ENCODE measurements at places on chromosomes 13 and 19.

- DNase-seq: no peak
Observed at GRCh38 chr13:21402586-21403307, 56.4 kb downstream of the ZDHHC20 start.

GRCh38 chr13:29607465-29607864 lies 12.0 kb upstream of the SLC7A1 start:
- DNase-seq: no peak

- peak; percentile 58 for DNase-seq
Observed at GRCh38 chr19:35718345-35719041, 690 bp downstream of the KMT2B start.

- no peak for DNase-seq
Observed at GRCh38 chr19:49801401-49801888, 11.6 kb downstream of the FUZ start.

- no peak for DNase-seq
Observed at GRCh38 chr13:41550276-41550675, 92.9 kb downstream of the RGCC start.

DNA sequence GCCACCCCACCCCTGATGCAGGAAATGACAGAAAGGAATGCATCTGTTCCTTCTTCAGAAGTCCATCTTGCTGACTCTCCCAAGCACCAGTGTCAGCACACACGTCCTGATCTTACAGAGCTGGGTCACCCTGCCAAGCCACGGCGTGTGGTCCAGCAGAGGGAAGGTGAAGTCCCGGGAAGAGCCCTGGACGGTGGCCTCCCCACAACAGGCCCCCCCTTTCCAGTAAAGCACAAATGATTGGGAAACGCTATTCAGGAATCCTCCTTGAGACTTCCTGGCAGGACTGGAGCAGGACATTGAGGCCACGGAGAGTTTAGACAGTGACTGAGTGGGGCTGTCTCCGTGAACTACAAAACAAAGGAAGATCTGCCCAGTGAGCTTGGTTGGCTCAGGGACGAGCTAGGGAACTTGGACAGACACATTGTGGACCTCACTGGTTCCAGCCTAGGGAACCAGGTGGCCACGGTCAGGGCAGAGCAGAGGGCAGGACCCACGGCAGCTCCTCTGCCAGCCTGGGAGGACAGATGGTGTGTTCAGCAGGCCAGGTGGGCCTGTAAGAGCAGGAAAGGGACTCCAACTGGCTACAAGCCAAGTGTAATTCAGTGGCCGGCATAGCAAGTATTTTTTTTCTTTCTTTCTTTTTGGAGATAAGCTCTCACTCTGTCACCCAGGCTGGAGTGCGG lies 41.7 kb downstream of the ELL start:
- no peak for DNase-seq
